ENCODE measurements at places on chromosomes 6 and 20. TPM values are rescaled to one million over a fixed set of nuclear protein-coding genes. Genes with fewer than 3 reads are reported as not detected.

DNA sequence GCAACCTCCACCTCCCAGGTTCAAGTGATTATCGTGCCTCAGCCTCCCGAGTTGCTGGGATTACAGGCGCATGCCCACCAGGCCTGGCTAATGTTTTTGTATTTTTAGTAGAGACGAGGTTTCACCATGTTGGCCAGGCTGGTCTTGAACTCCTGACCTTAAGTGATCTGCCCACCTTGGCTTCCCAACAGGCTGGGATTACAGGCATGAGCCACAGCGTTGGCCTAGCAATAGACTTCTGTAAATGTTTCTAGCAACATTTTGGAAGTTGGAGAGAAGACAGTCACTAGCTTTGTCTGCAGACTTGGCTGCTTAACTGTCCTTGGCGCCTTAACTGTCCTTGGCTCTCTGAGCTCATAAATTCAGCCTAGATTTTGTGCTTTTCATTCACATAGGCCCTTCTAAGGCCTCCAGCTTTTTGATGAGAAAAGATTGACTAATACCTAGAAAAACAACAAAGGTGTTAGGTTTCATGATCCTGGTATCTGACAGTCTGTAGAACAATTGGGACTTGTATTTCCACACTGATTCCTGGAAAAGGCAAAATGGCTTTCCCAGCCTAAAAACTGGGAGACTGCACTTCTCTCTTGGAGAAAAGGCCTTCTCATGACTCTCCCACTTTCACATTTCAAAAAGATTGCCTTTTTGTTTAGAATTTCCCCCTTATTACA is 49.7 kb downstream of the OR2B2 start:
- no peak for DNase-seq

The FAM209B gene
- not detected for total RNA-seq

DNA sequence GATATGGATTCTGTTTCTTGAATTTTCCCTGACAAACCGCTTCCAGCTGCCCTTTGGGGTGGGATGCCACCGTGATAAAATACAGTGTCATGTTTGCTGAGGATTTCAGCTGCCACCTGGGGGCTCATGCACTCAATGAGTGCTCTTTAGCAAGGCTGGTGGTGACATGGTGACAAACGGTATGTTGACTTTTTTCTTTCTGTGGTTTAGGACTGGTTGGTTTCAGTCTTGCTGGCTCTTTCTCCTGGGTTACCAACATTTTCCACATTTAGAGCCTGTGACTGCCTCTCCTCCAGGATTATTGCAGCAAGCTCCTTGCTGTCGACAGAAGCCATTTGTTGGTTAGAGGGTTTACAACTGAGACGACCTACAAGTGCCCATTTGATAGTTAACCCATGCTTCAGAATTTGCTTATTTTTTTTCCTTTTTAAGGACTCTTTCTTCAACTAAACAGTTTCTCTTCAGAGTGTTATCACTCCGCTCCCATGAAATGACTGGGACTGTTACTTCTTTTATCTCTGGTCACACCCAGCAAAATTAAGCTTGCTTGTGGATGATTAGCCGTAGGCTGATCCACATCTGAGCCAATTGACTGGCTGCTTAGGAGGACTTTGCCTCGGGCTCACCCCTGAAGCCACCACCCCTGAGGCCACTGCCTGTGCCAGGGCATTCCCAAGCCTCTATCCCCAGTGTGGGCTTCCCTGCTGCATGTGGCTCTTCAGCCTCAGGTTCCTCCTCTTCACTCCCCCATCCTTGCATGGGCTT is 48.4 kb upstream of the CDYL start:
- DNase-seq, result no peak

GRCh38 chr6:111564482-111564945 is 41.2 kb downstream of the TRAF3IP2 start:
- no peak for DNase-seq

DNA sequence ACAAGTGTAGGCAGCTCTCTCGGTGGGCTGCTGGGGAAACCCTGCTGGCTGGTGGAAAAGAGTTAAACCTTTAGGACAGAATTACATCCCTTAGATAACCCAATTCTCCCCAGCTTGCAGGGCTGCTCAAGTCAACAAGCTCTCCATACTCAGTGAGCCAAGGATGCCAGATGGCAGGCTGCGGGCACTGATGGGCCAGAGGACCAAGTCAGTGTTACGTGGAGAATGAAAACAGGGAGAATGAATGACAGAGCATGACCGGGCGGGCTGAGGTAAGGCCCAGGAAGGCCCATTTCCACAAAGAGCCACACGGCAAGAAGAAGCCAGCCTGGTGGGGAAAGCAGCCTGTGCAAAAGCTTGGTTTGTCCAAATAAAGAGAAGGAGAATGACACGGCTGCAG is 58.7 kb upstream of the CD93 start:
- DNase-seq, result no peak

The COL9A3 gene
- 10.2 TPM for total RNA-seq

DNA sequence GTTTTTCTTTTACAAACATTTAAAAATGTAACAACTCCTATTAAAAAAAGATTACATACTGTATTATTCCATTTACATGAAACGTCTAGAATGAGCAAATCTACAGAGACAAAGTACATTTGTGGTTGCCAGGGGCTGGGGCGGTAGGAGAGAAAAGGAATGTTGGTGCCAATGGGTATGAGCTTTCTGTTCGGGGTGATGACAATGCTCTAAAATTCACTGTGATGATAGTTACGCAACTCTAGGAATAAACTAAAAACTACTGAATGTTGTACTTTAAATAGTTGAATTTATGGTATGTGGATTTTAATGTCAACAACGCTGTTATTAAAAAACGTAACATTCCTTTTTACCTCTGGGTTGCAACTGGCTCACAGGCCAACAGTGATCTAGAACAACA is 211.1 kb downstream of the GMDS start:
- no peak for DNase-seq

The SRSF3 gene
- 217 TPM for total RNA-seq

The CRISP2 gene
- total RNA-seq, result 0.82 TPM

The CALHM5 gene
- 0.41 TPM for total RNA-seq

GRCh38 chr6:79862711-79863110 is 84.6 kb downstream of the ELOVL4 start:
- no peak for DNase-seq

The LGSN gene
- total RNA-seq, result 0.82 TPM

- DNase-seq, result no peak
Measured at GRCh38 chr6:164495882-164496495, 813.4 kb downstream of the C6orf118 start.

The SAMD5 gene
- 11.8 TPM for total RNA-seq

- DNase-seq, result no peak
Measured at GRCh38 chr6:24763578-24763977, 11.2 kb upstream of the GMNN start.

The GABRR1 gene
- total RNA-seq, result not detected

DNA sequence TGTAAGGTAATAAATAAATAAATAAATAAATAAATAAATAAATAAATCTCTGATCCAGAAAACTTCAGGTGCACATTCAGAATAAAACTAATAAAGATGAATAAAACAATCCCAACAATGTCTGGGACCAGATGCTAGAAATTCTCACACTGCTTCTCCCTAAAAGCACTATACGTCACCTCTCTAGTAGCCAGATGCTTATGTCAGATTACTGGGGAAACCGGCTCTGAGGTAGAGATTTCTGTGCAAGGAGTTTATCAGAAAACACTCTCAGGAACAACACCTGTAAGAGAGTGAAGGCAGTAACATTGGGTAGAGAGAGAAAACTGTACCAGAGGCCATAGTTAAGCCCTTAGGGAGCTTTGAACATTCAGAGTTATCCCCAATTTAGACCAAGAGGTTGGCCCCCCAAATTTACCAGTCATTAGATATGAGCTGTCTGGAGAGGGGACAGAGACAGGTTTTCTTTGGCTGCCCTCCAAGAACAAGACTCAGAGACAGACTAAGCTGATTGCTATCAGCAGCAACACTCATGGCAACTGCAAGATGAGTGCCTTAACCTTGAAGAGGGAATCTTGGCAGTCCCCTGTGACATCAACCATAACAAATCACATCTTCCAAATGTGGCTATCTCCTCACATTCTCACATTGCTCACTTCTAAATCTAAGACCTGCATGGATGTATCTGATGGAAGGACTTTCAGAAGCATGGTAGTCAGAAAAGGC is 151.2 kb upstream of the BMP5 start:
- DNase-seq, result no peak

The MCM9 gene
- 6.9 TPM for total RNA-seq

DNA sequence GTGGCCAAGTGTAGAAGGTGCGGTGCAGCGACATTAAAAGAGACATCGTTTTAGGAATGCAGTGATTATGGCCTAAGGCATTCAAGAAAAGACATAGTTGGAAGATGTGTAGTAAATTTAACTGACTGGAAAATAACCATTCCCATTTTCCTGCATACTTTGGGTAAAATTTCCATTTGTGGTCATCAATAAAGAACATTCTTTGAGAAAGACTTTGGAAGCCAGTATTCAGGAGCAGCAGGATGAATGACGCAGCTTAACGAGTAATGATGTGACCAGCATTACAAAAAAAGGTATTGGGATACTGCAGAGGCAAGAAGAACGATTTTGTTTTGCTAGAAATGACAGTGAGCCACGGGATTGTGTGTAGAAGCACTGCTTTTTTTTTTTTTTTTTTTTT is 7.0 kb upstream of the RWDD1 start:
- no peak for DNase-seq

- DNase-seq, result no peak
Measured at GRCh38 chr6:95279616-95280015, 297.7 kb upstream of the MANEA start.

DNA sequence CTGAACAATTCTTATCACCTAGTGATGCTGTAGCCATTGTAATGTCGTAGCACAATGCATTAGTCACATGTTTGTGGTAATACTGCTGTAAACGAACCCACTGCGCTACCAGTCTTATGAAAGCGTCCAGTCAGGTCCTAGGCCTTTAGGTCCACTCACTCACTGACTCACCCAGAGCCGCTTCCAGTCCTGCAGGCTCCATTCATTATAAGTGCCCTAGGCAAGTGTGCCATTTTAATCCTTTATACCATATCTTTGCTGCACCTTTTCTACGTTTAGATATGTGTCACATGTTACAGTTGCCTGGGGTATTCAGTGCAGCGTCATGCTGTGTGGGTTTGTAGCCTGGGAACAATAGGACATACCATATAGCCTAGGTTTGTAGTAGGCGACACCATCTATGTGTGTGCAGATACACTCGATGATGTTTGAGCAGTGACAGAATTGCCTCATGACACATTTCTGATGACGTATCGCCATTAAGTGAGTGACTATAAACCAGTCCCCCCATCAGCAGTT is 15.4 kb downstream of the IGF2R start:
- no peak for DNase-seq

GRCh38 chr6:157089258-157089657 is 234.1 kb downstream of the TMEM242 start:
- DNase-seq, result no peak

The HLA-G gene
- total RNA-seq, result not detected

- no peak for DNase-seq
Measured at GRCh38 chr6:149323353-149323752, 5.8 kb downstream of the TAB2 start.

The HCK gene
- 2.9 TPM for total RNA-seq

GRCh38 chr20:24668384-24668702 is 198.9 kb downstream of the SYNDIG1 start:
- no peak for DNase-seq

GRCh38 chr6:22471132-22471690 is 98.2 kb upstream of the HDGFL1 start:
- no peak for DNase-seq

GRCh38 chr6:9437836-9438235 is 977.0 kb downstream of the TFAP2A start:
- no peak for DNase-seq
